ENCODE measurements at places on chromosomes 5 and 9.

- no peak for DNase-seq
These were observed 413.6 kb upstream of the GRAMD2B start for GRCh38 chr5:126009566-126009965.

- DNase-seq: no peak
These were observed 22.5 kb downstream of the EDIL3 start for GRCh38 chr5:84362061-84362720.

- DNase-seq: no peak
These were observed 189.3 kb upstream of the MAST4 start for GRCh38 chr5:66406761-66407336.

- no peak for DNase-seq
These were observed 7.9 kb upstream of the IER5L start for GRCh38 chr9:129185991-129186390.

GRCh38 chr5:95528565-95528964, 26.2 kb downstream of the SKIC3 start:
- DNase-seq: no peak

DNA sequence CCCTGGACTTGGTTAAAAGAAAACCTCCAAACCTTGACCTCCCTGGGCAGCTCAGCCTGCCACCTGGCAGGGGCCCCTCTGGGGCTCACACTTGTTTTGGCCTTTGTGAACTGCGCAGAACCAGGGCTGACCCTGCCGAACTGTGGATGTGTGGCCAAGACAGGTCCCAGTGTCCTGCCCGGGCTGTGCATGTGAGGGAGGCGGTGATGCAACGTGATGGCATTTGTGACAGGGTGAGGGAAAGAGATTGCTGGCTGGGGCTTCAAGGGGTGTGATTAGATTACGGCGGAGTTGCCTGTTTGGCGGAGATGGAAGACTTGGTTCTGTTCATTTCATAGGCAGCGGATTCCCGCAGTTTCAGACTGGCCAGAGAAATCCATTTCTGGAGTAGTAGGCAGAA, 30.4 kb upstream of the NKX2-5 start:
- no peak for DNase-seq

- no peak for DNase-seq
These were observed 78.1 kb upstream of the UNC5A start for GRCh38 chr5:176732306-176732705.

DNA sequence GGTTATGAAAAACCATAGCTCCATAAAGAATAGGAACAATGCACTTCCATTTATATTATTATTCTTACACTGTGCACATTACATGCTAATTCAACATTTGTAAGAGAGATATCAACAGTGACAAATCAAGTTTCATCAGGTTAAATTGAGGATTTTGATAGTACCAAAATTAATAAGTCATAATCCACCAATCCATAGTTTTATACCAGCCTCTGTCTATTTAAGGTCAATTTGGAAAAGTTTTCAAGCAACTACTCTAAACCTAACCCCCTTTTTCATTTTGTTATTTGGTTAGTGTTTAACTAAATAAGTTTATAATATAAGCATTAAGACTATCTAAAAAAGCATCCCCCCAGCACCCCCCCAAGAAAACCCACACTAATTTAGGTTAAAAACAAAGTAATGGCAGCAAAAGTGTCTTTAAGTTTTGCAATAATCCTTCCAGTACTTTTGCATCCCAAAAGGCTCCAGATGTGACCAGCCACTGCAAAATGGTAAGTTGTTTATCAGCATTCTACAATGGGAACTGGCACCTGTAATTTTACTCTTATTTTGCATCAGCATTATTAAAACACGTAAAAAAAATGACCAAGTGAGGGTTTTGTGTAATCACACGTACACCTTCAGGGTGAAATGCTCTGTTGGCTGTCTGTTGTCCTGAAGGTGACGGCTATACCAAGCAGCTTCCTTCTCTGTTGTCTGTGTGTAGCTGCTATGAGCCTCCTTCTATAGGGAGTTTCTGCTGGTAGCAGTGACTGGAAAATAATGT, 36.8 kb upstream of the SSBP2 start:
- DNase-seq: no peak

DNA sequence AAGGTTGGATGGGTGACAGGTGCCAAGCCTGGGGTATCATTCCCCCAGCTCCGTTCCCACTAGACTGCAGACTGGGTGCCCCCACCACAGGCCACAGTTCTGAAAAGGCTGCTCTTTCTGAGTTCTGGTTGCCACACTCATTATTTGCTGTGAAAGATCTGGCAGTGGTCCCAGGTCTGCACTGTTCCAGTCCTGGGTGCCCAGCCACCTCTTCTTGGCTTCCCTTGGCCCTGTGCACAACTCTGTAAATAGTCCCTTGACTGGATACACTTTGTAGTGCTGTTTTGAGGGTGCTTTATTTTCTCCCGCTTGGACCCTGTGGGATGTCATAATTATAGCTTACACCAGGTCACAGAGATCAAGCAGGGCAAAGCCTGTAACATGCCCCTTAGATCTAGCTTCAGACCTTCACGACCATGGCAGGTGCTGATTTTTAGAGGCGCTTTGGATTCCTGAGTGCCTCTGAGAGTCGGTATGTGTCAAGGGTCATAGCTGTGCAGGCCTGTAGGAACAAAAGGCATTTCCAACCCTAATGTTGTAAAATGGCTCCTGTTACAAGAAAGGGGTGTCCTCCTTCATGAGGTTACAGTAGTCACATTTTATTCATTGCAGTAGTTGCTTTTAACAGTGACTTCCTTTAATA, 344.9 kb downstream of the ICE1 start:
- DNase-seq: no peak

GRCh38 chr5:24681106-24681505, 36.3 kb upstream of the CDH10 start:
- no peak for DNase-seq

DNA sequence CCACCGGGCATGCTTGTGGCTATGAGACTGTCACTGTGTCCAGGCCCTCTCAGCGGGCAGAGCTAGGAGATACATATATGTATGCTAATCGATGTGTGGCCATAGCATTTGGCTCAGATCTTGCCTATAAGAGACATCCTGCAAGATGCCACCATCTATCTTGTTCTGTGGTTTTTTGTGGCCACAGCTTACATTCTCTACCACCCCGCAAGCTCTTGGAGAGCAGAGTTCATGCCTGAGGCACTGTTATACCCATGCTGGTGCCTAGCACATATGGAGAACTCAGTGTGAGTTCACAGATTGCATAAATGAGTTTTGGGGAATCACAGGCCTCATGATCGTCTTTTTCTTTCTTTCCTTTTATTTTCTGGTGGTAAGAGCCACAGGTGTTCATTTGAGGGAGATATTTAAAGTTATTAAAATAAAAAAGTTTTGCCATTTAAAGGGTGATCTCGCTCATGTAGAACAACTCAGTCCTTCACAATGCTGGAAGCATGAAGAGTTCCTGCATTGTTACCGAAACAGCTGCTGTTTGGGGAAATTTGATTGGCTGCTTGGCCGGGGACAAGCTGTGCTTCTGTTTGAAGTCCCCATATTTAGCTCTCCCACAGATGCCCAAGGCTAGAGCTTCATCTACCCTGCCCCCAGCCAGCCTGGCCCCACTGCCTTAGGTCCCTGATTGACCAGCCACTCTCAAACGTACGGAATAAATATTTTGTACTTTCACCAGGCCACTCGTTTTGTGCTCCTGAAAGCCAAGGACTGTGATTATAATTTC, 169.2 kb upstream of the MAP1B start:
- no peak for DNase-seq

DNA sequence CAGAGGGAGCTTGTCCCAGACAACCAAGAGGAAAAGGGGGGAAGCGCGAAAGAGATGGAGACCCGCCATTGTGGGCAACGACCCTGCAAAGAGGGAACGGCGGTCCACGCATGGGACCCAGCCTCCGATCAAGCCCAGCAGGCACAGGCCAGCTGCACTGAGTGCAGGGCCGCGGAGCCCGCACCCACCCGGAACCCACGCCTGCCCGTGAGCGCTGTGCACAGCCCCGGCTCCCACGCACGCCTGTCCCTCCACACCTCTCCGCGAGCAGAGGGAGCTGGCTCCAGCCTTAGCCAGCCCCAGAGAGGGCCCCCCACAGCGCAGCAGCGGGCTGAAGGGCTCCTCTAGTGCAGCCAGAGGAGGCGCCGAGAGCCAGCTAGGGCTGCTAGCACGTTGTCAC, 416.5 kb downstream of the DMRTA1 start:
- no peak for DNase-seq

DNA sequence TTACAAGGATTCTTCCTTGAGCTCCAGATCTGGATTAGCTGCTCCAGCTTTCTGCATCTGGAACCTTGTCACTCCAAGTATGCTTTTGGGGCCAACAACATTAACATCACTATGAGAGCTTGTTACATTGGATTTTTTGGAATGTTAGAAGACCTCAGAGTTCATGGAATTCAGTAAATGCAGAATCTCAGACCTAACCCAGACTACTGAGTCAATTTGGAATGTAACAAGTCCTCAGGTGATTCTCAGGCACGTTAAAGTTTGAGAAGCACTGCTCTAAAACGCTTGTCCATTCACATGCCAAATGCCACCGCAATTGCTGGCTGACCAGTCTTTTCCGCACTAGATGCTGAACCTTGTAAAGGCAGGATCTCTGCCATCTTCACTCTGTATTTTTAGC, 251.4 kb upstream of the TRIM32 start:
- DNase-seq: no peak

GRCh38 chr9:104386425-104387069, 117.5 kb upstream of the OR13F1 start:
- no peak for DNase-seq

DNA sequence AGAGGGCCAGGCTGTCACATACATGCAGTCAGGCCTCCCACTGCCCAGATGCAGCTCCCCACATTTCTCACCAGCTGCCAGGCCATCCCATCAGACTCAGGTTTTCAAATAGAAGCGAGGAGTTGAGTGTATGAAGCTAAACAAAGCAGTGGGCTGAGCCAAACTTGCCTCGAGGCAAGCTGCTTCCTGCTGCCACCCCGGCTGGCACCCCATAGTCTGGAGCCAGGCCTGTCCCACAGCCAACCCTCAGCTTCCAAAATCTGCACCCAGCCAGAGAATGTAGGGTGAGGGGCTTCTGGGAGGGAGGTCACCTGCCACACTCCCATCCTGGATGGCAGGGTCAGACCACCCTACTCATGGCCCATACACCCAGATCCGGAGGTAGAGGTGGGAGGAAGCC, 22.3 kb upstream of the ALDH1B1 start:
- no peak for DNase-seq

DNA sequence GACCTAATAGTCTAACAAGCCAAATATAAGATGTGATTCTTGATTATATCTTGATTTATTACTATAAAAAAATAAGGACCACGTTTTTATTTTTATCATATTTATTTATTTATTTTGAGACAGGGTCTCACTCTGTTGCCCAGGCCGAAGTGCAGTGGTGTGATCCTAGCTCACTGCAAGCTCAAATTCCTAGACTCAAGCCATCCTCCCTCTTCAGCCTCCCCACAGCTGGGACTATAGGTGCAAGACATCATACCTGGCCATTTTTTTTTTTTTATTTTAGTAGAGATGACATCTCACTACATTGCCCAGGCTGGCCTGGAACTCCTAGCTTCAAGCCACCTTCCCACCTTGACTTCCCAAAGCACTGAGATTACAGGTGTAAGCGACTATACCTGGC, 61.0 kb upstream of the LARP1 start:
- no peak for DNase-seq

DNA sequence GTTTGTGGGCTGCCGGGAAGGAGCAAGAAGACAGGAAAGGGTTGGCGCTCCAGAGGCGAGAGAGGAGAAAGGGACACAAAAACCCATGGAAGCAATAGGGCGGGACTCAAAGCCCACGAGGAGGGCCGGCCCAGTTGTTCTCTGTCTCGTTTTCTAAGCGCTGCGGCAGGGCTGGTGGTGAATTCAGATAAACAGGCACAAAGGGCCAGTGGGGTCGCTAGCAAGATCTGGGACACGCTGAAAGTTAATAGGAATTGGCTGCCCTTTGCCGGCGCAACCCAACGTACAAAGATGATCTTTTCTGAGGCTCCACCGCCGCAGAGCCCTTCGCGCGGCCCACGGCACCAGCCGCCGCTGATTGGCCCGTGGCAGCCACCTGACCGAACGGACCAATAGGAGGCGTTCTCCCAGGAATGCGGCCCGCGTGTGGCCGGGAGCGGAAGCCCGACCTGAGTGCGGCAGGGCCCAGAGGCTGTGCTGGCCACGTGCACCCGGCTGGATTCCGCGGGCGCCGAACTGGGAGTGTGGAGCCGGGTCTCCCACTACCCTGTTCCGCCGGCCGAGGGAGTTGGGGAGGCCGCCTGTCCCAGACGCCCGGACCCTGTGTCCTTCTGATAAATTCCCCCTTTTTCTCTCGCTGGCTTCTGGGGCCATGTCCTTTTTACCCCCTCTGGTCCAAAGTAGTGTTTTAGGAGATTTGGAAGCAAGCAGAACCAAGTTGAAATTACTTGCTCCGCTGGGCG, 16.8 kb upstream of the NSD1 start:
- DNase-seq: peak; percentile 70

- DNase-seq: no peak
These were observed 352.1 kb upstream of the KIF2A start for GRCh38 chr5:61953913-61954312.

- no peak for DNase-seq
These were observed 72.1 kb downstream of the MRPL36 start for GRCh38 chr5:1727571-1727970.

DNA sequence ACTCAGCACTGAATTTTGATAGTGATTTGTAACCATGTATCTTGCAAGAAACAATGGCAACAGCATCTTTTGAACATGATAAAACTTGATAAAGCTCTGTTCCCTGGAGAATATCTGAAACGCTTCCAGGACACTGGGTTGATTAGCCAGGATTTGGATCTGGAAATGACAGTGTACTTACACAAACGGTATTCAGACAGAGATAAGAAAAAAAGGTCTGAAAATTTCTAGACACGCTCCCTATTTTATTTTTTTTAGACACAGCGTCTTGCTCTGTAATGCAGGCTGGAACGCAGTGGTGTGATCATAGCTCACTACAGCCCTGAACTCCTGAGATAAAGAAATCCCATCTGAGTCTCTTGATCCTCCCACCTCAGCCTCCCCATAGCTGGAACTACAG, 109.0 kb downstream of the GNAQ start:
- DNase-seq: no peak

DNA sequence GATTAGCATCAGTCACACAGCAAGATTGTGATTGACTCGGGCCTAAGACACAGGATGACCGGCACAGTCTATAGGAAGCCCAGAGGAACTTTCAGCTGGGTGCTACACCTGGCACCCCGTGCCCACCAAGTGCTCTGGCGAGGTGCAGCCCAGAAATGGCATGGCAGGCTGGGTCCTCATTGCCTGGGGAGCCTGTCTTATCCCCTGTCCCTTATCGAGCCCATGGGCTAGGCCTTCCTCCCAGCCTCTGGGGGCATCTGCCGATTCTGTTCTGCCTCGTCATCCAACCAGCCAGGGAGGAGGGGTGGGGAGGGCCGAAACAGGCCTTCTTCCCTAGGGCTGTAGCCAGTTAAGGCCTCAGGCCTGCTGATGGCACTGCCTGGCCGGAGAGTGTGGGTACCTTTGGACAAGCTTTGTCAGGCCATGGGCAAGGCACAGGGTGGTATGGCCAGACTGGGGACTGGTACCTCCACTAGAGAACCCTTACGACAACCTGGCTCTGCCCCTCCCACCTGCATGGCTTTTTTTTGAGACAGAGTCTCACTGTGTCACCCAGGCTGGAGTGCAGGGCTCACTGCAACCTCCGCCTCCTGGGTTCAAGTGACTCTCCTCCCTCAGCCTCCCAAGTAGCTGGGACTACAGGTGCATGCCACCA, 1.6 kb downstream of the GRK6 start:
- no peak for DNase-seq

- DNase-seq: no peak
These were observed 300.0 kb downstream of the ZSWIM6 start for GRCh38 chr5:61632064-61632463.

Measured in stimulated activated naive CD4-positive, alpha-beta T cell (primary cell).